Right atrium auricular region (tissue), 2 donors: ENCODE measurements at places on chromosomes 3 and 15. TPM values are rescaled to one million over a fixed set of nuclear protein-coding genes. Genes with fewer than 3 reads are reported as not detected.

DNA sequence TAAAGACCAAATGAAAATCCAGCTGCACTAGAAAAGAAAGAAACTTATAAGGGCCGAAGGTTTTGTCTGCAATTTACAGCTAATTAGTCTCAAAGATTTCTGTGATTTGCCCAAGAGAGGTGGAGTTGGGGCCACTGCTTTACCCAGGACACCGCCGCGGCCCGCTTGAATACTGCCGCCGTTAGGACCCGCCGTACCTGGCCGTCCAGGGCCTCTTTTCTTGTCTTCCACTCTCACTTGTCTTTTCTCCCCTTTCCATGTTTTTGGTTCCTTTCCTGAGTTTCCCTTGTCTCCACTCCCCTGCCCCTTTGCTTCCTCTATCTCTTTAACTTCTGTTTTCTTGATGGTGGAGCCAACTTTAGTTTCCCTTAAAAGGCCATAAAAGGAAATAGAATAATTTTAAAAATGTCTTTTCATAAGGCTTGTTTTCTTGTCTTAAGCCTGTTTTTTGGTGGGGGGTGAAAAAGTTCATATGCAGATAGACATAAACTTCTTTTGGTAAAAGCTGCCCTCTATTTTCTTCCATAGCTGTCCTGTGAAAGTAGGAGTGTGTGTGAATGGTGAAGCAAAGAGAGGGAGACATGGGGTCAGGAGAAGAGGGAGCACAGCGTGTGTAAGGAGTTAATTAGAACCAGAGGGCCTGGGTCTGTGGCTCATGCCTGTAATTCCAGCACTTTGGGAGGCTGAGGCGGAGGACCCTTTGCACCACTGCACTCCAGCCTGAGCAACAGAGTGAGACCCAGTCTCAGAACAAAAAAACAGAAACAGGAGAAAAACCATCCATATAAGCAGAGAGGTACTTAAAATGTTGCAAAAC is 16.0 kb upstream of the CCNL1 start:
- DNase-seq = no peak

GRCh38 chr3:188439080-188439479 is 285.1 kb downstream of the LPP start:
- DNase-seq = no peak

DNA sequence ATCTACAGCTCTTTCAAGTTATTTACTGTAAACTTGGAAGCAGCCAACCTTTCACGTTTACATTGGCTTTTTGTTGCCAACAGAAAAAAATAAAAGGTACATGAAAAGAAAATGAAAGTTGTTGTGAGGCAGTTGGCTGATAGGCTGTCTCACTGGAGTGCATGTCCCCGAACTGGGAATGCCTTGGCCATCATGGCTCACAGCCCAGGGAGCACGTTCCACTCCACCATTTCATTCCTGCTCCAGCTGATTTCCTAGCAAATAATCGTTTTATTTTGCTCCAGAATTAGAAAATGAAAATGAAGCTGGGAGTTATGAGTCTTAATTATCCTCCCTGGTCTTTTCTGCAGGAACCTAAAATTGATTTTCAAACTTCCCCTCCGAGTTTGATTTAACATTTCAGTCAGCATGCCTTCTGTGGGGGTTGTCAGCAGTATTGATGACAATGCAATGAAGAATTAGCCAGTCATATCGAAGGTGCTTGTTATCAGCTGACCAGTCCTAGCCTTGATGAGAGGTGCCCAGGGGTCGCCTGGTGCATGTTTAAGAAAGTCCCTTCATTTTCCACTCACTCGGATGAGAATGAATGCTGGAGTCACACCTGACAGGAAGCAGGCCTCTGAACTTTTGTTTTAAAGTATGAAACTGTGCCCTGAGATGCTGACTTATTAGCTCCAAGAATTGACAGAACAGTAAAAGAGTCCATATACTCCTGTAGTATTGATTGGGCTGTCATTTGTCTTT is 293.7 kb upstream of the TRIM42 start:
- DNase-seq = no peak

DNA sequence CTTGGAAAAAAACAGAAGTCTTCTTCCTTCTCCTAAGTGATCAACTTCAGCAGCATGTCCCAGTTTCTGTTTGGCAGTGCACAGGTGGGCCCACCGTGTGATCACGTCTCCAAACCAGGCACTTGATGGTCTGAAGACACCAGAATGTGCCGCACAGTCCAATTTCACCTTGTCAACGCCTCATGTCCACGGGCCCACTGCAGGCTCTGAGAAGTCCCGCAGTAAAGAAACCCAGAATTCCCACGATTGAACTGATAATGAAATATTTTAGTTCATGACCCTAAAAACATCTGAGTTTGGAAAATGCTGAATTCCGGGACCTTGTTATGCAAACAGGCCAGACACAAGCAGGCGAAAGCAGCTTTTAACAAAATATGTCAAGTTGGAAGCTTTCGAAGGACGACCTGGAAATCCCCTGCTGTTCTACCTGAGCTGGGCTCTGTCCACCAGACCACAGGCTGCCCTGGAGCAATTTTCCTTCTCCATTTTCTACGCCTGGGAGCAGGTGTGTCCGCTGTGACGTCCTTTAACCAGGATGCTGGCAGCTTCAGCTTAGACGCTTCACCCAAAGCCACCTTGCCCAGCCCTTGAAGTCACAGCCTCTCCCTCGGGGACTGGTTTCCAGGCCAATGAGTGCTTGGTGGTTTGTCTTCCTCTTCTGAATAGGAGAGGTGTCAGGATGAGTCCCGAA is 167.8 kb upstream of the IQSEC1 start:
- no peak for DNase-seq

- no peak for DNase-seq
Measured at GRCh38 chr3:164351131-164351530, 727.2 kb downstream of the SI start.

DNA sequence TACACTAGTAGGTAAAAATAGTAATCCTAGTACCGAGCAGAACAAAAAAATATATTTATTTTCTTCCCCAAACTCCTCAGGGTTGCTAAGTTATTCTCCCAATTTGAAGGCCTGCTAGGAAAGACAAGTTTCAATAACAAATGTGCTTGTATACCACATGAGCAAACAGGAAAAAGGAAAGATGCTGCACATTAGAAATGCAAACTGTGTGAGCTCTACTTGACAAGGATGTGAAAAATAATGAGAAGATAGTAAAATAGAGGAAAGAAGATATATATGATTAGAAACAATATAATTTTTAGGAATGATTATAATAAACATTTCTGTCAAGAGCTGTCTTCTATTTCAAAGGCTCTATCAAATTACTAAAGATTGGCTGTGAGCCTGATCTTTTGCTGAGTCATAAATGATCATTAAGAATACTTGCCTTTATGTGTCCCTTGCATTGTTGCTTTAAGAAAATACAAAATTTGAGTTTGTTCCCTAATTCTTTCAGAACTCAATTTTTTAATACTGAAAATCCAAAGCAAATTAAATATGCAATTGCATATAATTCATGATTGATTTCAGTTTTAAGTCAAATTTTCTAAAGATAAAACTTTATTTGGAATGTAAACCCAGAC is 174.2 kb downstream of the NEK10 start:
- DNase-seq = no peak

GRCh38 chr3:171334465-171334811 is 125.8 kb downstream of the TNIK start:
- no peak for DNase-seq

- no peak for DNase-seq
Measured at GRCh38 chr3:35724106-35724505, 84.8 kb downstream of the ARPP21 start.

DNA sequence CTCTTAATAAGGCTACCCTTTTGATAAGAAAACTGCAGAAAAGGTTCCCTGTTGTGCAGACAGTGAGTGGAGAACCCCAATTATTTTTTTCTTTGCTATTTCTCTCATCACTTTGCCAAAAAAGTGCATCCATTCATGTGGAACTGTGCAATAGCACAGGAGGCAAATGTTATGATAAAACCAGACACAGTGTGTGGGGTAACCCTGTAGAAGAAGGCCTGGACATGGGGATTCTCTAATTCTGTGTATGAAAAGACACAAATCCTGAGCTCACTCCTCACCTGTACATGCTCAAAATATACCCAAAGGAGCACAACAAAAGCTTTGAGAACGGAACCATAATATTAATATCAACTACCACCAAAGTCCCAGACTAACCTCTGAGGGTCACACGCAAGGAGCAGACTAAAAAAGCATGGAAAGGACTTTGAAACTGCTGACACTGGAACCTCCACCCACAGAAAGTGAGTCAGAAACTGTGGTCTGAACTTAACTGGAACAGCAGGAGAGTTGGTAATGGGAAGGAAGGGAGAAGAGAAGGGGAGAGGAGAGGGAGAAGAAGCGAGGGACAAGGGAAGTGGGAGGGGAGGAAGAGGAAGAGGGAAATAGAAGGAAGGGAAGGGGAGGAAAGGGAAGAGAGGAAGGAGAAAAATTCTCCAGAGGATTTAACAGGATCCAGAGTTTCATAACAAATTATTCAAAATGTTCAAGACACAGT is 299.9 kb downstream of the TBC1D5 start:
- DNase-seq = no peak

GRCh38 chr3:117485841-117486240 is 776.3 kb downstream of the TUSC7 start:
- DNase-seq = no peak

DNA sequence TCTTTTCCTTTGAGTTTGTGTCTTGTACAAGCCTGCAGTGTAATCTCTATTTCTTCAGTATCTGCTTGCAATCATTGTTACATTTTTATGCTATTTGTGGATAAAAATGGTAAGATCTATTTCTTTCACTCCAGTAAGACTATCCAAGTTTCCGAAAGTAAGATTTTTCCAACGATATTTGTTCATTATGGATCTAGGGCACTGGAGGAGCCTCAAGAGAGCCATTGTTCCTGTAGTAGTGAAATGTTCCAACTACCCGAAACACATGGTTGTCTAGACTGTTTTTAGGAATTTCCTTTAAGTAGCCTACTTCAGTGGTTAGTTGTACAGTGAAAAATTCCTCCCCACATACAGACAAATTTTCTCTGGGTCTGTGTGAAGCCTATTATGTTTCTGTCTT is 597.4 kb downstream of the RSL24D1 start:
- no peak for DNase-seq

GRCh38 chr3:181239441-181239840 is 249.9 kb upstream of the DNAJC19 start:
- no peak for DNase-seq

- DNase-seq = peak; percentile 62
Measured at GRCh38 chr15:79923079-79923514, 26.3 kb upstream of the MTHFS start.

DNA sequence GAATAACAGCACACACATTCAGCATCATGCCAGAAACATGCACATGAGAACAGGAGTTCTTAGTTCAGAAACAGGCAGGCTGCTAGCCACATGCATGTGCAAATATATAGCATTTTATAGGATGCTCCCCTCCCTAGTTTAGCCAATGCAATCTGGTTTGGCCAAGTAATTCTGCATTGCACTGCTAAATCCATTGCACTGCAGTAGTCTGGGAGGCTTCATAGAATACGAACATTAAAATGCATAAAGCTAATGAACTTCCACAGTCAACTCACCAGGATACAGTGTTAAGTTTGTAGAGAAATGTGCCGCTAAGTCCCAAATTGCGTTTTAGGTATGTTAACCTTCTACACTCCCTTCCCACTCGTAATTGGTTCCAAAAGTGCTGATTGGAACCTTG is 41.8 kb downstream of the EHHADH start:
- no peak for DNase-seq

DNA sequence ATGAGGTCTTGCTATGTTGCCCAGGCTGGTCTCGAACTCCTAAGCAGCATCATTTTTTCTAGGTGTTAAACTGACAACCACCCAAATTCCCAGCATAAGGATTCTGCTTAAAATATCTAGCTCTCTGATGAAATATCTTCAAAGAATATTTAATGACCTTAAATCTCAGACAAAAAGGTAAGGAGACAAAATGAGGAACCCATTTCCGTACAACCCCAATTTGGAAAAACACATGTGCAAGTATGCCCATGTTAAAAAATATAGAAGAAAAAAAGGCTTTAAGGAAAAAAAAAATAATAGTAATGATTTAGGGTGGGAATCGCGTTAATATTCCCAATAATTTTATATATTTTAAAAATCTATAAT is 1.4 kb upstream of the SACM1L start:
- DNase-seq = no peak

DNA sequence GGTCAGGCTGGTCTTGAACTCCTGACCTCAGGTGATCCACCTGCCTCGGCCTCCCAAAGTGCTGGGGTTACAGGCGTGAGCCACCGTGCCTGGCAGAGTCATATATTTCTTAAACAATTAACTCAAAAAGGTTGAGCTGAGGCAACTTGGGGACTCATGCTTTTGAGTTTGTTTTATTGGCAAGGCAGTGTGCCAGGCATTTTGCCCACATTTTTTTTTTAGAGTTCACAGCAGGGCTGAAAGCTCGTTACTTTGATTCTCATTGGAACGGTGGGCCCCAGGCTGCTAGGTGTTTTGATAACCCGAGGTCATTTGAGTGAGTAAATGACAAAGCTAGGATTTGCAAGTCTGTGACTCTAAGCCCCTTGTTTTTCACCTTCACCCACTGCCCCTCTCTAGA is 76.2 kb downstream of the CCK start:
- no peak for DNase-seq

DNA sequence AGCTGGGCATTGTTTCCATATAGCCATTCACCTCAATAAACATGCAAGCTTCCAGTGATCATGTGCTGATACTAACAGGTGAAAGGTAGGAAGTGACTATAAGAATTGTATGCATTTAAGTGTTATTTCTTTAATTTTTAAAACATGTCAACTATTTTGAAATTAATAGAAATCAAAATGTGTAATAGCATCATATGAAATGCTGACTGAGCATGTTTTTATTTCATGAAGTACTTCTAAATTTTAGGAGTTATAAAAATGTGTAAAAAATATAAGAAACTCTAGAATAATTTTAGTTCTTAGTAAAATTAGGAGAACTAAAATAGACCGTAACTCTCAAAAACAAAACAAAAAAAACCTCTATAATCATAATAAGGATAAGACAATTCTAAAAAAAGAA is 229.3 kb upstream of the ARPP21 start:
- DNase-seq = no peak

SKOR1 gene
- total RNA-seq = 0.12 TPM

SLC9A9 gene
- 3.1 TPM for total RNA-seq

COX5A gene
- 869 TPM for total RNA-seq

B4GALT4 gene
- 16.4 TPM for total RNA-seq

TP63 gene
- total RNA-seq = 0.30 TPM

UCN2 gene
- total RNA-seq = not detected

IQCB1 gene
- 6.5 TPM for total RNA-seq

IQCF5 gene
- not detected for total RNA-seq

TM4SF18 gene
- total RNA-seq = 13.8 TPM

FBXO45 gene
- total RNA-seq = 6.5 TPM

IMPG2 gene
- total RNA-seq = 0.15 TPM

IGDCC3 gene
- not detected for total RNA-seq
